ENCODE measurements at places on chromosomes 13 and 19.

DNA sequence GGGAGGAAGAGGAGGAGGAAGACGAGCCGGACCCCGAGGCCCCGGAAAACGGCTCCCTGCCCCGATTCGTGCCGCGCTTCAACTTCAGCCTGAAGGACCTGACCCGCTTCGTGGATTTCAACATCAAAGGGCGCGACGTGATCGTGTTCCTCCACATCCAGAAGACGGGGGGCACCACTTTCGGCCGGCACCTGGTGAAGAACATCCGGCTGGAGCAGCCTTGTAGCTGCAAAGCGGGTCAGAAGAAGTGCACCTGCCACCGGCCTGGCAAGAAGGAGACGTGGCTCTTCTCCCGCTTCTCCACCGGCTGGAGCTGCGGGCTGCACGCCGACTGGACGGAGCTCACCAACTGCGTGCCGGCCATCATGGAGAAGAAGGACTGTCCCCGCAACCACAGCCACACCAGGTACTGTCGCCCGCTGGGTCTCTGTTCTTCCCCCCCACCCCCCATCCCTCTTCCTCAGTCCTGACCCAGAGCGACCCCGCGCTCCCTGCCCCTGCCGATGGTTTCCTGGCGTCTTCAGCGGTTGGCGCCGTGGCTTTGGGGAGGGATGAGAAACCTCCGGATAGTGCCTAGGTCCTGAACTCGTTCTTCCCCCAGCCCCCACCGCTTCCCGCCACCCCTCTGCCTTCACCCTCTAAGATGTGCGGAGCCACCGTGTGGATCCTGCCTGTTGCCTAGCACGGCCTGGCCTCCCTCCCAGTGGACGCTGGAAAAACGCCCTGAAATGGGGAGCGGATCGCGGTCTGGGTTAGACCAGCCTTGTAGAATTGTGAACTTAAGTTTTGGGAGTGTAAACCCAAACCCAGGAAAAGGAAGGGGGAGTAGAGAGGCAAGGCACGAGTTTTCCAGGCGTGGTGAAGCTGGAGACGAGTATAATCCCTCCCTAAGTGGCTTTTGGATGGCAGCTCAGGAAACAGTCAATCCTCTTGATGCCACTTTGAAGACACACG lies 1.5 kb downstream of the HS6ST3 start:
- no peak for DNase-seq

DNA sequence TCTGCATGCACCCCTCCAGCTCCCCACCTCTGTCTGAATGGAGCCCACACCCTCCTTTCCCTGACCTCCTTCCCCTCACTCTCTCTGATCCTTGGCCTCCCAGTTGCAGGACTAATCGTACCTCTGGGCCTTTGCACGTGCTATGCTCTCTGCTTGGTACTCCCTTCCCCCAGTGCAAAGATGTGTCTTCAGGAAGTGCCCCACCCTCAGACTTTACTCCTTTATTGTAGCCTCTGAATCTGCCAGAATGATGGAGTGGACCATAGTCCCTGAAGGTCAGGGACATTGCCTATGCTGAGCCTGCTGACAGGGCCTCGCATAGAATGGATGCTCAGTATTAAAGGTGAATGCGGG lies 1.3 kb upstream of the JUND start:
- no peak for DNase-seq

GRCh38 chr13:58617880-58618665 lies 986.5 kb downstream of the PCDH17 start:
- DNase-seq: no peak

GRCh38 chr13:95588721-95589120 lies 36.2 kb downstream of the CLDN10 start:
- no peak for DNase-seq

DNA sequence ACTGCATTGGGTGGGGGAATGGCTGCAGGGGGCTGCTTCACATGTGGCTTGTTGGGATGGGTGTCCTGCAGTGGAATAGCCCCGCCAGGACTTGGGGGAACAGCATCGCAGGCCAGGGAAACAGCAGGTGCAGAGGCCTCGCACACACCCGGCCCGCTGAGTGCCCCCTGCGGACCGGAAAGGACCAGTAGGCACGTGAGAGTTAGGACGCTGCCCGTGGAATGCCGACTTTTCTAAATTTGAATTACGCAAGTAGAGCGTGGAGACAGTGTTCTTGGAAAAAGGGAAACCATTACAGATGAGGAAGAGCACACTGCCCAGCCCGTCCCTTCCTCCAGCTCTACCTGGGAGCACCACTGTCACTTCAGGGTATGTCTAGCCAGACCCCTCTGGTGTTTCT lies 11.5 kb downstream of the DNM2 start:
- DNase-seq: no peak

DNA sequence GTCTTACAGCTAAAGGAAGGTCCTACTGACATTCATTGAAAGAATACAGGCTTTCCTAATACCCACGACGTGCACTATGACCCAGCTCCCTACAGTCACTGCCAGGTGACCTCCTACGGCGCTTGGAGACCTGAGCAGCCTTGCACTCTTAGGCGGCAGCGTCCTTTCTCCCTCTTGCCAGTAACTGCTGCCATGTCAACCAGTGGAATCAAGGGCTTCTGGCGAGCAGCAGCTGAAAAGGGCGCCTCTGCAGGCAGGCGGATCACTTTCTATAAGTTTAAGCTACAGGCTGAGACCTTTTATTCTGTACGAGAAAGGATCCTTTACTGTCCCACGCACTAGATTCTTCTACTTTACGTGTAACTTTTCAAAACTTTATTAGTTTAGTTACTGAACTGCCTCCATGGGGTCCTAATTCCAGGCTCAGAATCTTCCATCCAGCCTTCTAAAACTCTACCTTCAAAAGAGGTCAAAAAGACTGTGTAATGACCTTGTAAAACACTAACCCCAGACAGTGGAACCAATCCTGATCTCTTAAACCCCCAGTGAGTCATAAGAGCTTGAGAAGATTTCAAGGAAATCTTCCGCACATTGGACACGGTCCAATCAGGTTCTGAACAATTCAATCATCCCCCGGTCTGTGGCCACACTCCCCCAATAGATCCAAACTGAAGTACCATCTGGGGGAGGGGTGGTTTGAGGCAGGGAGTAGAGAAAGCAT lies 1.9 kb downstream of the KCTD12 start:
- DNase-seq: no peak

DNA sequence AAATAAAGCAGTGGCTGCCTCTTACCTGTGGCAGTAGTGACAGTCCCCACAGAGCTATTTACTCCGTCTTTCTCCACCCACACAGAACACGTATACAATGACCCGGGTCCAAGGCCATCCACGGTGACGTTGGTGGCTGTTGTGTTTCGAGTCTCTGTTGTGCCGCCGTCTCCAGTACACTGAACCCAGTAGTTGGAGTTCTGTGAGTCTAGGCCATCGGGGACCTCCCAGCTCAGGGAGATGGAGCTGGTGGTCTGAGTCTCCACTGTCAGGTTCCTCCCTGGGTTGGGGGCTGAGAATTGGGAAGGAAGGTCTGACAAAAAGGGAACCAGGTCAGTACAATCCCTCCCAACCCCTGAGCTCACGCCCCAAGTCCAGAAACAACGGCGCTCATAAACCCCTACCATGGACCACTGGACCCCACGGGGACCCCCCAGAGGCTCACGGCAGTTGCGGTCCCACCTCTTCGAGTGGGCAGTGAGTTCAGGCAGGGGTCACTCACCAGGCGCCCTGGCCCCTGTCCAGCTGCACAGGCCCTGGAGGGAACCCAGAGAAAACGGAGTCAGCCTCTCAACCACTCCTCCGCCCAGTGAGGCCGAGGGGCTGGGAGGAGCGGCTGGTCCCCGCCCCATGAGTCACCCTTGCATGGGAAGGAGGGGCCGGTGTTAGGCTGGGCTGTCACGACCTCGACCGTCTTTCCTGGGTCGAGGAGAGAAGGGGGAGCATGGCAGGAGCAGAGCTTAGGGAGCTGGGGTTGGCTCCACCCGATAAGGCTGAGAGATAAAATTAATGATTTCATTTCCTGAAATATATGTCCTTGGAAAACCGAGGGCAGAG lies 2.4 kb downstream of the PTPRH start:
- peak; percentile 93 for DNase-seq

GRCh38 chr13:47832458-47832972 lies 168.6 kb downstream of the SUCLA2 start:
- DNase-seq: peak; percentile 91

- no peak for DNase-seq
Observed at GRCh38 chr13:50125304-50125553, 110.0 kb downstream of the KCNRG start.

- DNase-seq: no peak
Observed at GRCh38 chr19:53908106-53908934, 758 bp upstream of the CACNG7 start.

DNA sequence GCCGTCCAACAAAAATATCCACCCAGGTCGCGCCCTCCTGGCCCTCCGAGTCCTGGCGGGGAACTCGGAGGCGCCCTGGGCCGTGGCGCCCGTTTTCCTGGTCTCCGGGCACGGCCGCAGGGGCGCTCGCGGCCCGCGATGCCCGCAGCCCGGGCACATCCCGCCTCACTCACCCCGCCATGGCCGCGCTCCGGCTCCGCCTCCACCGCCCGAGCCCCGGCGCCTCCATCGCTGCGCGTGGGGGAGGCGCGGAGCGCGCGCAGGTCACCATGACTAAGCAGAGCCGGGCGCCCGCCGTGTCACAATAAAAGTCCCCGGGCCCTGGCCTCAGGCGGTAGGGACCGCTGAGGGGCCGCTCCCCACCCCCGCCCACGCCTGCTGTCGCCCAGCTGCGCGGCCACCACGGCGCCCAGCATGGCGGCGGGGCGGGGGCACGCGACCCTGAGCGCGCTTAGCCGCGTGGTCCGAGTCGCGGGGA lies 593 bp downstream of the KEAP1 start:
- DNase-seq: peak; percentile 96

DNA sequence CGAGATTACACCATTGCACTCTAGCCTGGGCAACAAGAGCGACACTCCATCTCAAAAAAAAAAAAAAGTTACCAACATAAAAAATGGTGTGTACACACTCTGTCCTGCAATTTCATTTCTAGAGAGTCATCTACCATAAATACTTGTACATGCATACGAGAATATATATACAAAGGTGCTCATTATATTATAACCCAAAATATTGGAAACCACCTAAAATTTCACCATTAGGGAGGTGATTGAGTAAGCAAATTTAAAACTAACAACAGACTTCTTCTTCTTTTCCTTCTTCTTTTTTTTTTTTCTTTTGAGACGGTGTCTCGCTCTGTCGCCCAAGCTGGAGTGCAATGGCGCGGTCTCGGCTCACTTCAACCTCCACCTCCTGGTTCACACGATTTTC lies 7.4 kb upstream of the C5AR1 start:
- no peak for DNase-seq

DNA sequence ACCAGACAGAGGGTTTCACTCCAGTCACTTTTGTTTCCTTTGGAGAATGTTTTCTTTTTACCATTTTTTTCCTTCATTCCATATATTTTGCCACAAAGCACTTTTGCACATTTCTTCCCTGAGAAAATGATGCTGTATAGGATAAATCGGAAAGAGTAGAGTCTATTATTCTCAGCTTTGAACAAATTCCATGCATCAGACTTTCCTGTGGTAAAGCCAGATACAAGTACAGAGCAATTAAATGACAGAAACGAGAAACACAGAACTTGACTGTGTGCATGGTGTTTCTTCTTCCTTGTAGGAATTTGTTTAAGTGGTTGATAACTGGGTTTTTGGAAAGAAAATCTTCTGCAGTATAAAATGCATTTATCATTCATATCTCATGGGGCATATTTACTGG lies 107.4 kb upstream of the CSNK1A1L start:
- DNase-seq: no peak

GRCh38 chr19:4266253-4267000 lies 12.6 kb upstream of the SHD start:
- DNase-seq: no peak

- no peak for DNase-seq
Observed at GRCh38 chr19:49558591-49558990, 21.8 kb downstream of the NOSIP start.

DNA sequence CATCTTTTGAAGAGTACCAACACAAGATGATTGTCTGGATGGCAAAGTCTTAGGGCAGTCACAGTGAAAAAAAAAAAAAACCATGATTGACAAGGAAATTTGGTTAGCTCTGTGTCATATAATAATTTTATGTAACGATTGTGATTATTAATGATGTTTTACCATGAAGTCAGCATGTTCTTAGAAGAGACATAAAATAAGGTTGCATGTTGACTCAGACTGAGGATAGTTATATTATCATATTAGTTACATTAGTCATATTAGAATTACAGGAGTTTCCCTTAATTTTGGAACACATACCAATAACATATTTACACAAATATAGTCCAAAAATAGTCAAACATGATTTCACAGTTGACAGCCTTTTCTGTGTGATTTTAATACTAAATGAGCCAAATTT lies 5.7 kb downstream of the ZNF431 start:
- no peak for DNase-seq

GRCh38 chr19:55070466-55071128 lies 5.1 kb upstream of the EPS8L1 start:
- no peak for DNase-seq

- DNase-seq: no peak
Observed at GRCh38 chr13:81048026-81048461, 707.1 kb upstream of the SPRY2 start.

- DNase-seq: no peak
Observed at GRCh38 chr13:113304121-113304520, 7.1 kb downstream of the LAMP1 start.

GRCh38 chr13:81326913-81327312 lies 986.0 kb upstream of the SPRY2 start:
- DNase-seq: no peak

DNA sequence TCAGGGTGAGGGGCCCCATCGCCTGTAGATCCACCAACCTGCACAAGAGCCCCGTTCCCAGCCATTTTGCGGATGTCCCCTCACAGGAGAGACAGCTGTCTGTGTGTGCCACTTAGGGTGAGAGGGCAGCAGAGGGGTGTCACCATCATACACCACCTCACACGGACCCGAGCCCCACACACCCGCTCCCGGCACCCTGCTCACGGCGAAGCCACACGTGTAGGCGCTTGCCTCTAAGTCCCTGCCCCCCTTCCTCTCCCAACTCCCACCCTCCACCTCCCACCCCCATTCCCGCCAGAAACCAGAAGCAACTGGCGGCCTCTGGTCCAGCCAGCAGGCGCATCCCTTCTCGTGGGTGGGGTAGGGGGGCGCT lies 4.0 kb upstream of the DPF1 start:
- DNase-seq: no peak

- DNase-seq: no peak
Observed at GRCh38 chr13:51317262-51317661, 22.2 kb upstream of the SERPINE3 start.

All from esophagus muscularis mucosa (tissue), 4 donors.